Gastrocnemius medialis (tissue), 4 donors: ENCODE measurements at places on chromosomes 1 and 21. TPM values are rescaled to one million over a fixed set of nuclear protein-coding genes. Genes with fewer than 3 reads are reported as not detected.

DNA sequence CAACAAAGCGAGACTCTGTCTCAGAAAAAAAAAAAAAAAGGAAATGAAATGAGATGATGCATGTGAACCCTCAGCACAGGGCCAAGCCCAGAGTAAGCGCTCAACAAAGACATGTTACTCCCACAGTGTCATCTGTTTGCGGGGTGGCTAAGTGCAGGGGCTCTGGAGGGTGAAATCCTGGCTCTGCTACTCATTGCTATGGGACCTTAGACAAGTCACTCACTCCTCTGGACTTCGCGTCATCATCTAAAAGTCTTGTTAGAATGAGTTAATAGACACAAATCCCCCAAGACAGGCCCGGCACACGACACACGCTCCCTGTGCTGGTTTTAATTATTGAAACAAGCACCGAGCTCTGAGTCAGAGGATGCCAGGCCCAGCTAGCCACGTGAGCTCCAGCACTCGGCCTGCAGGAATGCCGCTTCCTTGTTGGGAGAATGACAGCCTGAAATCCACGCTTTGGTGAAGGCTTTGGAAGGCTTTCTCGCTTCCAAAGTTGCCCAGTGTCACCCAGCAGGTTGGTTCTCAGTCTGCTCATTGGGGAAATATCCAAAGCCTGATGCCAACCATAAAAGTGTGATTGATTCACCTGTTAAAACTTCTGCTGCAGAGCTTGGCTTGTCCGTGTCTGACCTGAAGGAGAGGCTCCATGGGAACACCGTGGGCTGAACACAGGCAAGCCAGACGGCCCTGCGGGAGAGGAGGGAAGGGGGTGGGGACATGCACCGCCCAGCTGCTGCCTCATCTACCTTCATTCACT is 36.7 kb upstream of the TARDBP start:
- H3K4me3 ChIP-seq: no peak overlapping the region
- peak overlapping the region; percentile 85 for H3K27ac ChIP-seq
- H3K36me3 ChIP-seq: no peaks in the 10 kb centered on the region
- H3K4me1 ChIP-seq: peaks cover 53% of the 10 kb centered on the region

DNA sequence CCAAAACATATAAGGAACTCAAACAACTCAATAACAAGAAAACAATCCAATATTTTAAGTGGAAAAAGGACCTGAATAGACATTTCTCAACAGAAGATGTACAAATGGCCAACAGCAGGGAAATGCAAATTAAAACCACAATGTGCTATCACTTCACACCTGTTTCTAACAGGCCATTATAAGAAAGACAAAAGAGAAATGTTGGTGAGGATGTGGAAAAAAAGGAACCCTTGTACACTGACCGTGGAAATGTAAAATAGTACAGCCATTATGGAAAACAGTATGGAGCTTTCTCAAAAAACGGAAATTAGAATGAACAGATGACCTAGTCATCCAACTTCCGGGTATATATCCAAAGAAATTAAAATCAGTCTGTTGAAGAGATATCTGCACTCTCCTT is 37.8 kb upstream of the CD2 start:
- H3K27ac ChIP-seq: no peak overlapping the region
- H3K4me3 ChIP-seq: no peak overlapping the region
- no peak for DNase-seq
- peaks cover 3% of the 10 kb centered on the region for H3K27me3 ChIP-seq
- H3K4me1 ChIP-seq: no peaks in the 10 kb centered on the region

DNA sequence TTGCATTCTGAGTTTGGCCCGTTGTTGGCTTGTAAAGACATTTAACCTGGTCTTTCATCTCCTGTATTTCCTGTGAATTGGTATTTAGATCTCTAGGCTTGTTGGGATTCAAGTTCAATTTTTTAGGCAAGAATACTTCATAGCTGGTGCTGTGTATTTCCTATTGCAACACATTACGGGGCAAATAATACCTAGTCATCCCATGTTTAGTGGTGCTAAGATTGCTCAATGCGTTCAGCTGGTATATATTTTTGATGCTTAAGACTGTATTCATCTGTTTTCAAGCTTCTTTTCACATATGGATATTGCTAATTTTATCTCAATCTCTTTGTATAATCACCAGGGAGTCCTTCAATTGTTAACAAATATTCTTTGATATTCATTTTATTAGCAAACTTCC is 87.5 kb upstream of the ZBTB18 start:
- no peaks in the 10 kb centered on the region for H3K36me3 ChIP-seq
- H3K4me3 ChIP-seq: no peak overlapping the region
- H3K27me3 ChIP-seq: no peaks in the 10 kb centered on the region
- H3K4me1 ChIP-seq: no peaks in the 10 kb centered on the region

GRCh38 chr1:174134003-174134659 is 25.2 kb upstream of the RABGAP1L start:
- no peaks in the 10 kb centered on the region for H3K36me3 ChIP-seq
- no peak overlapping the region for H3K4me3 ChIP-seq
- no peaks in the 10 kb centered on the region for H3K27me3 ChIP-seq
- DNase-seq: no peak

GRCh38 chr1:13687151-13687715 is 12.8 kb upstream of the PRDM2 start:
- no peaks in the 10 kb centered on the region for H3K4me1 ChIP-seq
- no peak for DNase-seq
- H3K4me3 ChIP-seq: no peak overlapping the region
- no peaks in the 10 kb centered on the region for H3K36me3 ChIP-seq
- H3K27me3 ChIP-seq: no peaks in the 10 kb centered on the region

DNA sequence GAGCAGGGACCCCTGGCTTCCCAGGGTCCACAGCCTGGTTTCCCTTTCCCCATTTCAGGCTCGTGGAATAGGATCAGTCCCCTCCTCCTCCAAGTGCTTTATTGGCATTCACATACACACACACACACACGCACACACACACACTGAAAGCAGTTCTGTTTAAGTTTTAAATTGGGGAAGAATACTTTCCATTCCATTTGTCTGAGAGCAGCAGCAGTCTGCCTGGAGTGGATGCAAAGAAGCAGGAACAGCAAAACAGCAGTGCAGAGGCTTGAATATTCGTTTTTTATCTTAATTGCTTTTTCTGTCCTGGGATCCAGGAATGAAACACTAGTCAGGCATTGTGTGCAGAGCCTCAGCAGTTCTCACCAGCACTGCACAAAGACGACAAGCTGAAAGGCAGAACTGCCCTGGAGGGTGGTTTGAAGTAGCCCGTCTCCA is 7.1 kb downstream of the CYB561D1 start:
- no peak overlapping the region for H3K4me3 ChIP-seq
- no peaks in the 10 kb centered on the region for H3K36me3 ChIP-seq
- H3K27me3 ChIP-seq: no peaks in the 10 kb centered on the region

Gene SYPL2
- 127 TPM for total RNA-seq

DNA sequence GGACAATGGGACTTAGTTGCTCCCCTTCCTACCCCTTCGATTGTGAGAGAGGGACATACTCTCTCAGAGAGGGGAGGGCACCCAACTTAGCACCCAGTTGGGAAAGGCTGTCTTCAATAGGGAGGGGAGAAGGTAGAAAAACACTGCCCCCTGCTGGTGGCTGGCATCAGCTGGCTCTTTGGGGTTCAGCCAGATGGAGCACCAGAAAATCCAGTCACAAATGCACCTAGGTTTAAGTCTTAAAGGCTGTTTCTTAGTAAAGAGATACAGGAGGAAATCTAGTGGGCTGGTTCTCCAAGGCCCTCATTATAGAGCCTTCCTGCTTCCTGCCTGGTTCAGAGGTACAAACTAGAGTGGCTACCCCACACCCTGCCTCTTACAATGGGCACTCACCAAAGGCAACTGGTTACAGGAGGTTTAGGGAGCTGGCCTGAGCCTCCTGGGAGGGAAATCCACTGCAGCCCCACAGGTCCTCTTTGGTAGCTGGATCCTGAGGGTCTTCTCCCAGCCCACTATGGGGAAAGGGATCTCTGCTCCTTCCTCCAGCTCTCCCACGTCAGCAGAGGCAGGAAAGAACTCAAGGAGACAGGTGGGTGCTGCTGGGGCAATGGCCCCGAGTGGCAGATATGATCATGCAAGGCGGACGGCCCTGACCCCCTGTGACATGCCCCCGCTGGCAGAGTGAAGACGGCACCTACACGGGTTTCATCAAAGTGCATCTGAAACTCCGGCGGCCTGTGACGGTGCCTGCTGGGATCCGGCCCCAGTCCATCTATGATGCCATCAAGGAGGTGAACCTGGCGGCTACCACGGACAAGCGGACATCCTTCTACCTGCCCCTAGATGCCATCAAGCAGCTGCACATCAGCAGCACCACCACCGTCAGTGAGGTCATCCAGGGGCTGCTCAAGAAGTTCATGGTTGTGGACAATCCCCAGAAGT is 28.3 kb downstream of the EIF2D start:
- H3K27ac ChIP-seq: no peak overlapping the region
- H3K4me1 ChIP-seq: peaks cover 14% of the 10 kb centered on the region
- H3K36me3 ChIP-seq: no peaks in the 10 kb centered on the region
- H3K4me3 ChIP-seq: no peak overlapping the region
- no peaks in the 10 kb centered on the region for H3K27me3 ChIP-seq
- peak; percentile 69 for DNase-seq

DNA sequence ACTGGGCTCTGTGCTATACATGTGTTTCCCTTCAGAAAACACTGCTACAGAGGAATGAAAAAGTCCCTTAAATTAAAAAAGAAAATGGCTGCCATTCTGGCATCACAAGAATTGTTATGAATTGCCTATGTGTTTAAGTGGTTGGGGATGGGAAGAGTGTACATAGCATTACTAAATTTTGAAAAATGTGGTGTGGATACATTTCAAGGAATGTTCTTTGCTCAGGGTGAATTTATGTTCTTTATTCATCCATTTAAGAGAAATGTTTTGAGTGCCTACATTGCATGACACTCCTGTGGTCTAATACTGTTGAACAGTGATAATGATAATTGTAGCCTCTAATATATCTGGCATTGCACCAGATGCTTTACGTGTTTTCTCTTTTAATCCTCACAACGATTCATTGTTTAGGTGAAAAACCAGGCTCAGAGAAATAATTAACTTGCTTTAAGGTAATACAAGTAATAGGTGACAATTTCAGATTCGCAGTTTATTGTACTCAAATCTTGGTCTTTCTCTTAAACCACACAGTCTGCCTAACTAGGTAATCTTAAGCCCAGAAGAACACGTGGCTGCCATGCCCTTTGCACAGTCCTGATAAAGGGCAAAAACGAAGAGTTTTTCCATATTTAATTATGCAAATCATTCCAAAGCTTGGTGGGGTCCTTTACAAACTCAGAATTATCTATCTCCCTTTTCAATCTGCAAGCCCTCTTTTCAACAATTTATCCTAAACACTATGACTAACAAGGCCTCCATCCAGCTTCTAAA is 31.5 kb downstream of the DPT start:
- no peak overlapping the region for H3K27ac ChIP-seq
- no peaks in the 10 kb centered on the region for H3K36me3 ChIP-seq
- DNase-seq: no peak

- peak overlapping the region; percentile 51 for H3K27ac ChIP-seq
- peaks cover 63% of the 10 kb centered on the region for H3K4me1 ChIP-seq
- no peaks in the 10 kb centered on the region for H3K36me3 ChIP-seq
- no peak for DNase-seq
These were observed 21.4 kb downstream of the TGFB2 start for GRCh38 chr1:218366322-218367052.

Gene TMCO2
- not detected for total RNA-seq

DNA sequence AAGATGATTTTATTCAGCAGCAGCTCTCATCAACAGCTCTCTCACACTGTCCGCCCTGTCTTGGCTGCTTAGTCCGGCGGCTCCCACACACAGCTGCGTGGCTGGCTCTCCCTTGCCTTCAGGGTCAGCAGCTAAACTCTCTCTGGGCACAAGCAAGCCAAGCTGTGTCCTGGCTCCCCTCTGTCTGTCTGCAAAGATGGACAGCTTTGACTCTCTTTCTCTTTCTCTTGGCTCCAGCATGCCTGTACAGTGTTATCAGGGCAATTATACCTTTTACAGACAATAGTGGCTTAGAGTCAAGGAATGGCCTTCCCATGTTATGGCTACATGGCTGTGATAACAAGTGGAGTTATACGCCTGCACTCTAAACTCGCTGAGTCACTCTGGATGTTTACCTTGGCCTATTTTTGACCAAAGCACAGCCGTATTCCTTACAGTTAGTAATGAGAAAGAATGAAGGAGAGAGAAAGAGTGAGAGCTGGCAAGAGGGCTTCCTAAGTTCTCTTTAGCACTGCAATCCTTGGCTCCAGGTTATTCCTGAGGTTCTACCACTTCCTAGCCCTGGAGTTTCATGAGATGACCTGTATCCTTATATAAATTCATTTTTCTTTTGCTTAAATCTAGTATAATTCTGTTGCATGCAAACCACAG is 59.9 kb upstream of the ZSWIM5 start:
- no peak overlapping the region for H3K4me3 ChIP-seq
- H3K4me1 ChIP-seq: peaks cover 10% of the 10 kb centered on the region
- H3K27me3 ChIP-seq: no peaks in the 10 kb centered on the region
- no peaks in the 10 kb centered on the region for H3K36me3 ChIP-seq
- peak overlapping the region; percentile 61 for H3K27ac ChIP-seq
- no peak for DNase-seq

Gene TPTE
- total RNA-seq: not detected

GRCh38 chr1:245142171-245142798 is 12.5 kb upstream of the KIF26B start:
- H3K27ac ChIP-seq: no peak overlapping the region
- no peak for DNase-seq
- H3K27me3 ChIP-seq: peaks cover 1% of the 10 kb centered on the region
- H3K4me3 ChIP-seq: no peak overlapping the region
- H3K36me3 ChIP-seq: no peaks in the 10 kb centered on the region

Gene KCNE2
- not detected for total RNA-seq

GRCh38 chr1:200862713-200863415 is 9.9 kb upstream of the GPR25 start:
- H3K27ac ChIP-seq: no peak overlapping the region
- no peak for DNase-seq
- H3K4me3 ChIP-seq: no peak overlapping the region
- peaks cover 15% of the 10 kb centered on the region for H3K4me1 ChIP-seq
- peaks cover 3% of the 10 kb centered on the region for H3K36me3 ChIP-seq

DNA sequence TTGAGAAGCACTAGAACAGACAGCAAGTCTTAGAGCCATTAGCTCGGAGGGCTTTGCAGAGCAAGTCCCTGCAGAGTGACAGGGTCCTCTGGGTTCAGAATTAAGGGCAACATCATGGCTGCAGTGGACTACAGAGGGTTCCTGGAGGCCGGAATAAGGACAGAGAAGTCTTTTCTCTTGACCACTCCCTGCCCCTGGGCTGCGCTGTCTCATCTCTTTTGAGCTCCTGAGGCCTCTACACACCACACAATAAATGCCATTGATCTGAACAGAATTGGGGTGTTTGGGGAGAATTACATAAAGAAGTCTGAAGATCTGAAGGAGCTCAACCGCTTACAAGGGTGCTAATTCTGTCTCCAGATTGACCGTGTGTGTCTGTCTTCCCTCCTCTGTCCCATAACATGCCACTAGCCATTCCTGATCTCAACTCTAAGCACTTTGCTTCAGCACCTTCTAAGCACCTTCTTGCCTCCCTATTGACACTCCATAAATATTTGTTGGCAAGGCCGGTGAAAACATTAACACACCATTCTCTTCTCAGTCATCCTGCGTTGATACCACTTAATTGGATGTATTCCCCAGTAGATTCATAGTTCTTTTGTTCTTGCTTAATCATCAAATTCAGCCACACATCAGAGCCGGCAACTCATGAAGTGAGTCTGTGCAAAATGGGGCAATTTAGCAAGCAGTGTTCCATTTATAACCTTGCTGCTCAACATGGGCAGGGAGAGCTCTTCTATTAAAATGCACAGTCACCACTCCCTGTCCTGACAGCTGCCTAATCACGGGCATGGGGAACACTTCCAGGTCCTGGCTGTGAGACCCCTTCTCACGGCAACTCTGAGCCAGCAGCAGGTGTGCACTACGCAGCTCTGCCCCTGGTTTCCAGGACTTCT is 49.7 kb downstream of the NMNAT2 start:
- H3K4me1 ChIP-seq: peaks cover 4% of the 10 kb centered on the region
- H3K36me3 ChIP-seq: no peaks in the 10 kb centered on the region
